ENCODE measurements at places on chromosomes 7 and 10.

GRCh38 chr7:152674860-152675758 is 832 bp downstream of the XRCC2 start:
- DNase-seq, result no peak

GRCh38 chr7:34757570-34758110 is 99.6 kb downstream of the NPSR1 start:
- no peak for DNase-seq

DNA sequence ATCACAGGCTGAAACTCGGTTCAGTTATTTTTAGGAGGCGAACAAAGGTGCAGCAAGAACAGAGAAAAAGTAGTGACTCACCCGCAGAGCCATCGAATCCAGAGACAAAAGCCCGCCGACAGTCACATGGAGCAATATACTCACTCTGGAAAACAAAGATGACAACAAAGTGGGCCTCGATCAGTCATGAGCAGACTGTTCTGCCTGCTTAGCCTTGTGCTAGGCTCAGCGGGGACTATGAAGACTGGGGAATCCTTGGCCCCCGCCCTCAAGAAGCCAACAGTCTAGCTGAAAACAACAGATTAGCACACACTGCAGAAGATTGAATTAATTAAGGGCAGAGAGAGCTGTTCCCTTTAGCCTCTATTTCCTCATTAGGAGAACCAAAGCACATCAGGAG is 30.4 kb downstream of the XPNPEP1 start:
- DNase-seq, result peak; percentile 57

DNA sequence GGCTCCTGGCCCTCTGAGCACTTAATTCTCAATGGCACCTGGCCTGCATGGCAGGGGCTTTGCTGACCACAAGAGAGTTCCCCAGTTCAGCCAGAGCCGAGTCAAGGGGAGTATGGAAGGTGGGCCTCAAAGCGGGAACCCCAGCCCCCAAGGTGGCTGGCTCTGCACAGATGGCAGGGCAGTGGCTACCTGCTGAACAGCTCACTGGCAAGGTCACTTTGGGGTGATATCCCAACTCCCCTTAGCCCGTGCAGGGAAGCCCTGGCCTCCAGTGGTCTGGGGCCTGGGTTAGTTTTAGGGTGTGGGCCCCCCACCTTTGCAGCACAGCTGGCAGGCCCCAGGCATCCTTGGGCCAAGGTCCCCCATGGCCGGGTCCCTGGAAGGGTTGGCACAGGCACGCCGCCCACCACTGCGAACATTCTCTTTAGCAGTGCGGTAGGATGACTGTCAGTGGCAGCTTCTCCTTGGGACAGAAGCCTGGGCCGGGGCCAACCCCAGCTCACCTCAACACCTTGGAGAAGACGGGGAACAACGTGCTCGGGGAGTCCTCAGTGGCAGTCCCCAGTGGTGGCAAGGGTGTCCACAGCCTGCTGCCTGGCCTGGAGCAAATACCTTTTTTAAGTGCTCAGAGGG is 36.8 kb downstream of the PPIF start:
- no peak for DNase-seq

DNA sequence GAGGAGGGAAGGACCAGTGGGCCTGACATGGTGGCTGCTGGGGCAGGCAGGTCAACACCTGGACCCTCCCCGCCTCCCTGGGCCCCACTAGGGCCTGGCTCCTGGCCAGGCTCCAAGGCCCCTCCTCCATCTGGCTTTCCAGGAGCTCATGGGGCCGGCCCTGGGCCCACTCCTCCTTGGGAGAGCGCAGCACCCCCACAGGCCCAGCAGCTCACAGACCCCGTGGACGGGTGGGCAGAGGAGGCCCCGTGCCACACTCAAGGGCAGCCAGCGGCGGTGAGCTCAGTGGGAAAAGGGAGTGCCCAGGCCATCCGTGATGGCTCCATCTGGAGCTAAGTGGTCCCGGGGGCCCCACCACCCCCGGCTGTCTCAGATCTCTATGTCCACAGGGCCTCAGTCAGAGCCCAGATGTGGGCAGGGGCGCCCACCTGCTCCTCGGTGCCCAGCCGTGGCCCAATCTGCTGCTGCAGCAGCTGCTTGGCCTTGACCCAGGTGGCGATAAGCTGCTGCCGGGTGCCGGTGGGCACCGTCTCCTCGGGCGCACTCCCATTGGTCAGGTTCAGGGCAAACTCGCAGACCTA is 32.8 kb downstream of the CFAP46 start:
- DNase-seq, result no peak

DNA sequence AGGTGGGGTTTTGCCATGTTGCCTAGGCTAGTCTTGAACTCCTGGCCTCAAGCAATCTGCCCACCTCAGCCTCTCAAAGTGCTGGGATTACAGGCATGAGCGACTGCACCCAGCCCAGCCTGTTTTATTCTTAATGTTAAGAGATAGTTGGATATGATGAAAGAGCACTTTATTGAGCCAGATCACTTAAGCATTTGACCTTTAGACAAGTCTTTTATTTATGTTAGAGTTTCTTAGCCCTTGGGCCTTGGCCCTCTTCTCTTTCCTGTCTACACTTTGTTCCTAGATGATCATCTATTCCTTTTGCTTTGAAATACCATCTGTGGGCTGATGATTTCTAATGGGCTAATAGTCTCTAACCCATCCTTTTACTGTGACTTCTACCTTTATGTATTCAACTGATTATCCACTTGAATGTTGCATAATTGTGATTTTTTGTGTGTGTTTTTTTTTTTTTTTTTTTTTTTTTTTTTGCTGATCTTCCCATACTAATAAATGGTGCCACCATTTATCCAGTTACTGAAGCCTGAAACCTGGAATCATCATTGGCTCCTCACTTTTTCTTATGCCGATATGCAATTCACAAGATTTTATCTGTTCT is 34.8 kb downstream of the BTRC start:
- no peak for DNase-seq

DNA sequence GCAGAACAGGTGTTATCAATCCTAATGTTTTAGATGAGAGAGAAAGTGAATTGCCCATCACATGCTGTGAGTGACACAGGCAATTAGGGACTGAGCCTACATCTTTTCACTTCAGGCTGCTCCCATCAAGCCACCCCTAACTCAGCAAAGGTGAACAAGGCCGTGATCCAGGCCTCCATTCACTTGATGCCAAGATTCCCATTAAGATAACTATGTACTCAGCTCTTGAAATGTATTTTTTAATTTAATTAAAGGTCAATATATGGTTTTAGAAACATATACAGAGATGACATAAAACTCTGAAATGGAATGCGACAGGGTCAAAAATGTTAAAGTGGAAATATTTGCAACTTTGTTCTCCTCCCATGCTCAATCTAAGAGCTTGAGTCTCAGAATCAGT is 27.9 kb upstream of the UBE2H start:
- DNase-seq, result no peak

GRCh38 chr10:117945651-117946050 is 101.1 kb downstream of the RAB11FIP2 start:
- no peak for DNase-seq

- peak; percentile 75 for DNase-seq
Measured at GRCh38 chr10:61904733-61905725, 3.5 kb downstream of the ARID5B start.

DNA sequence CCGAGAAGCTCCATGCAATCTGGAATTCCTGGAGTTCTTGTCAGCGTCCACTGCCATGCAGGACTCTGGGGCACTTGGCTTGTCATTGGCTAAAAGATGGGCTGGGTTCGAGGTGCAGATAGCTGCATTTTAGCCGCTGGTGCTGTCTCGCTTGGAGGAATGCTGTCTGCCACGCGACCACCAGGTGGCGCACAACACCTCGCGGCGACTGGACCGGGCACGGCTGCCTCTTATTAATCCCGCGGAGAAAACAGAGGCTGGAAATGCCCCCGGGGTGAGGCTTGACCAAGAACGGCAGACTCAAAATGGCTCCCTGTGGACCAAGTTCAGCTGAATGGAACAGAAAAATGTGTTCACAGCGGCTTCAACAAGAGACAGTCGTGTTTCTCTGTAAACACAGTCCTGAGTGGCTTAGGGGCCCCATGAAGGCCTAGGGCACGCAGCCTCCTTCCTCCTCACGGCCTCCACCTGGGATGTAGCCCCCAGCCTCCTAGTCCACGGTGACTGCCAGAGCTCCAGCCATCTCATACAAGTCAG is 46.2 kb downstream of the AOC1 start:
- peak; percentile 40 for DNase-seq

DNA sequence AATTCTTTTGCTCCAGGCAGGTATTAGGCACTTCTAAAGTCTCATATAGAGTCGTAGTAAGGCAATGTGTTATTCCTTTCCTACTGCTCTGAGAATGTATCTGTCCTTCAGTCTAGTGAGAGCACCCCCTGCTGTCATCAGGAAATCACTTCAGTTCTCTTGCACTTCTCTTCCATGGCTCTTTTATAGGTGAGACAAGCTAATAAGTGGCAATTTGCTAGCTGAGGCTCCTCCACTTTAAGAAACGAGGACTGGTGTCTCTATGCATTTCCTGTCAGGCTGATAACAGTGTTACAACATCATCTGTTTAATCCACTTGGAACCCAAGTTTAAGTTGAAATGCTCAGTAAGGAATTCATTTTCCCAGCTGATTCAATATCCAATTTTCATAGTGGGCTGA is 350.6 kb downstream of the TFEC start:
- peak; percentile 55 for DNase-seq

DNA sequence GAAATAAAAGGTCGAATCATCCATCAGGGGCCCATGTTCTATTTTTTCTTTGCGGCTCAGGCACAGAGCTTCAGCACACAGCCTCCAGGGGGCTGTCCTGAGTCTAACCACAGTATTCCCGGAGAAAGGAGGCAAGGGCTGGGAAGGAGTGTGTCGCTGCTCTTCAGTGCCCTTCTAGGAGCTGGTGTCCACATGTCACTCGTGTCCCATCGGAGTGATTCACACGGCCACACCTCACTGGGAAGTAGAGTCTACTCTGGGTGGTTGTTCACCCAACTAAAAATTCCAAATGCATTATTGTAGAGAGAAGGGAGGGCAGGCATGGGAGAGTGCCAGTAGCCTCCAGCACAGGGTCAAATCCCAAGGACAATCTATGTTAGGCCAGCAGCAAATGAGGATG is 114.8 kb upstream of the LANCL2 start:
- no peak for DNase-seq

DNA sequence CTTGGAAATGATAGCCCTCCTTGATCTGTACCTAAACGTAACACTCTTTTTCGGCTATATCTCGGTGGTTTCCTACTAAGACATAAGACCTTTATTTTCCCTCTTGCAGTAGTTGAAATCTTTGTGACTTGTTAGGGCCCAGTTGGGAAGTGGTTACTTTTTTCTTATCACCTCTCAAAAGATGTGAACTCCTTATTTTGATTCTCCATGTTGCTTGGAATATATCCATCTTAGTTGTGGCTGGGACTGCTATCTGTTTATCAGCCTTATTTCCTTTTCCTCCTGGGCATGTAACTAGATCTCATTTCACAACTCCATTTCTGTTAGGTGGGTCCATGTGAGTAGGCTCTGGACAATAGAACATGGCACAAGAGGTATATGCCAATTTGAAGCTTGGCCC is 4.1 kb upstream of the CPED1 start:
- DNase-seq, result no peak

- DNase-seq, result no peak
Measured at GRCh38 chr7:1076184-1077072, 11.5 kb upstream of the GPER1 start.

DNA sequence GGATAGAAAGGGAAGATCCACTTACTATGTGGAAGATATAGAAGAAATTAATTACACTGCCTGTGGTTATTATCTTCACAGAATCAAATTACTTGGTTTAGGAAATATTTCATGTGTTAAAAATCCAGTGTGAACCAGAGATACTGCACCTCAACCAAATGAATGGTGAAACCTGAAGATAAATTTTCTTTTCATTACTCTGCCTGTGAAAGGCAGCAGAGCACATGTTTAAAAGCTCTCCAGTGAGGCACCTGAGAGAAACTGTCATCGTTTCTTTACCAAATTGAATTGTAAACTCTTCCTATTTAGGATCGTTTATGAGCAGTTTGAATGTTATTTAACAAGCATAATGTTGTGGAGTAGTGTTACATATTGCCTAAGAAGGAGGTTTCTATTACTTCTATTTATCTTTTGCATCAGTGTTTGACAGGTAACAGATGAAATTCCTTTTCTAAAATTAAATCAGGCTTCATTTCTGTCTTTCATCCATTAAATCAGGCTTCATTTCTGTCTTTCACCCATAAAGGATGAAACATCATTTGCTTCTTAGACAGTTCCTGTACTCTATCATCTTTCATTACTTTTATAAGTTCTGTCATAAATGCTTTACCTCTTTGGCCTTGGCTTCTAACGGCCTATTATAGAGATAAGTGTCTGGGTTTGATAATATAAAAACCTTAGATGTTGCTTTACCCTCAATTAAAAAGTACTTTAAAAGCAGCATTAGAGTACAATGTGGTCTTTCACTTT is 266.6 kb downstream of the NXPH1 start:
- DNase-seq, result no peak

DNA sequence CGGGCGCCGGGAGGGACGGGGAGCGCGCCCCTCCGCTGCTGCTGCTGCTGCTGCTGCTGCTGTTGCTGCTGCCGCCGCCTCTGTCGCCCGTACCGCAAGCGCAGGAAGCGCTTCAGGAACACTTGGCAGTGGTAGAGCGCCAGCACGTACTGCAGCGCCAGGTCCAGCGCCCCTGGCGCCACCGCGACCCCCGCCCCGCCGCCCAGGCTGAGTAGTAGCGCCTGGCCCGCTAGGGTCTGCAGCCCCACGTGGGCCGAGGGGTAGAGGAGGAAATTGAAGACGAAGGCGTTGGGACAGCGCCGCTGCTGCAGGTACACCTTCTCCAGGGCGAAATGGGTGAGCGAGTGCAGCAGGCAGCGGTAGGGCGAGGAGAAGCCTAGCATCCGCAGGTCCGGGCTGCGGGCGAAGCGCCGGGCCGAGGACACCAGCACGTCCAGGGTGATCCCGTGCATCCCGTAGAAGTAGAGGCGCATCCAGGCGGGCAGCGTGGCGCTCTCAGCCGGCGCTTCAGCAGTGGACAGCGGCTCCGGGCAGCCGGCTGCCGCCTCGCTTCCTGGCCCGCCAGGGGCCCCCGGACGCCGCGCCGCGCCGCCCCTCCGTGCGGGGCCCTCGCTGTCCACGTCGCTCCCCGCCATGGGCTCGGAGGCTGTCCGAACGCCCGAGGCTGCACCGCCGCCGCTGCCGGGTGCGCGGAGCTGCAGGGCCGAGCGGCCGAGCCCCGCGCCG is at the start of gene TMEM229A:
Gene TMEM229A (minus strand): TSS at position 699 of the 726 bp plus-strand sequence. CDS start 64 bp downstream, at position 635.
- DNase-seq, result no peak

DNA sequence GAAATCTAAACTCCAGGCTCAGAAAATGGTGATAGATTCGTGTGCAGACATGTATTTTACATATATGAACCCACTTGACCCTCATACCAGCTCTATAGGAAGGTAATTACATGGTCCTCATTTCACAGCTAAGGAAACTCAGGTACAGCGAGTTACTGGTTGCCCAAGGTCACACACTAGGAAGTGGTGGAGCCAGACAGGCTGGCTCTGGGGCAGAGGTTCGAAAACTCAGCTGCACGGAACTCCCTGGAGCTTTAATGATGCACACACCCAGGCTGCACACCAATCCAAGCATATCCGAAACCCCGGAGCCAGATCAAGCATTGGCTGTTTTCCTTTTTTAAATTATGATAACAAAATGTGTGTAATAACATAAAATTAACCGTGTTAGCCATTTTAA is 172.4 kb downstream of the COBL start:
- DNase-seq, result no peak

- DNase-seq, result peak; percentile 79
Measured at GRCh38 chr7:23020742-23021401, 6.9 kb upstream of the HYCC1 start.

GRCh38 chr10:22681783-22682183 is 32.6 kb downstream of the PIP4K2A start:
- peak; percentile 75 for DNase-seq

GRCh38 chr7:92246360-92247101 is 757 bp downstream of the ANKIB1 start:
- no peak for DNase-seq

Data from HFFc6 (cell line).